Dermis blood vessel endothelial cell (primary cell): ENCODE measurements at places on chromosomes 16 and 17. TPM values are rescaled to one million over a fixed set of nuclear protein-coding genes. Genes with fewer than 3 reads are reported as not detected.
A peak's percentile ranks its signal among the peaks of the same experiment; 100 is the strongest.

Gene C17orf50
- not detected in 2 replicates for total RNA-seq

Gene HEXIM1
- total RNA-seq, result 7.0 and 11.0 TPM in 2 replicates

Gene VAT1L
- 0.37 and 1.4 TPM in 2 replicates for total RNA-seq

DNA sequence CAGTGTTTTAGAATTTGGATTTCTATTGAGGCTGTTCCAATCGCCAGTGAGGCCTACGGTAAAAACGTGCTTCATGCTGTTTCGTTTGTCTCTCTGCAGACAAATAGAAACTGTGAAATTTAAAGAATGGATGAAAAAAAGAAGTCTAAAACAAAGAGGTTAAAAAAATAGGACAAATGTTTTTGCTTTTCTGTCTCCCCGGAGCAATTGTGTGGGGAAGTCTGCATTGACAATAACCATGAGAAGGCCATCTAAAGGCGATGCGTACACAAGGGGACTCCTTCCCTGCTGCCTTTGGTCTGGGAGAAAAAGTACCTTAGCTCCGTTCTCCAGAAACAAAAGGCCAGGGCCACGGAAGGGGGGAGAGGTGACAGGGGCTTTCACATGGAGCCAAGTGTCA lies 4.6 kb upstream of the ZFHX3 start:
- DNase-seq, result peak; percentile 47

- DNase-seq, result no peak
Measured at GRCh38 chr17:72519598-72519936, 398.7 kb downstream of the SOX9 start.

GRCh38 chr17:45225964-45226530 lies 4.4 kb downstream of the FMNL1 start:
- DNase-seq, result peak; percentile 56

GRCh38 chr17:35778641-35779196 lies 16.7 kb downstream of the MMP28 start:
- no peak for DNase-seq

- DNase-seq, result peak; percentile 84
Measured at GRCh38 chr17:3913531-3914311, 2.5 kb downstream of the P2RX1 start.

- no peak for DNase-seq
Measured at GRCh38 chr16:75616521-75617010, 6.5 kb downstream of the ADAT1 start.

DNA sequence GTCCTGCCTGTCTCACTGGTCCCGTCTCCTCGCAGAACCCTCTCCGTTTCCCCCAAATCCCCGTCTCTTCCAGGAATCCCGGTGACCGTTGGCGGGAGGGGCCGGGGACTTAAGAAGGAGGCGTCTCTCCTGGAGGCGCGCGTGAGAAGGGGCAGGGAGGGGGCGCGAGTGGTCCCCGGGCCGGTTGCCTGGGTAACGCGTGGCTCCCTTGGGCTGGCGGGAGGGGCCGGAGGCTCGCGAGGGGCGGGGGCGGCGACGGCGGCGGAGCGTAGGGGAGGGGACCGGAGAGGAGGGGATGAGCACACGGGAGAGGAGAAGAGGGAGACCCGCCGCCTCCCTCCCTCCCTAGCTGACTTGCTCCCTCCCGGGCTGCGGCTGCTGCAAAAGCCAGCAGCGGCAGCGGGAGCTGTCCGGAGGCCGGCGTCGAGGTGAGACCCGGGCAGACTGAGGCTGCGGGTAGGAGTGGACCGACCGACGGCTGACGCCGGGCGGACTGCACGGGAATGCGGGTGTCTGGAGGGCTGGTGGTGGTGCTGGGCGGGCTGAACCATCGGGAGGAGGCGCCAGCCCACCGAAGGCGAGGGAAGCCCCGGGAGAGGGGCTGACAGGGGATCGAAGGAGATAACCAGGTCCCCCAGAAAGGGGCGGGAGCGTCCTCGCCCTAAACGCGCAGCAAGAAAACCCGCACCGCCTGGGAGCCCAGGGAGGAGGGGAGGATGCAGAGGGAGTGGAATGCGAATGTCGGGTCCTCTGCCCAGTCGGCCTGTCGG lies at the start of gene PRRT2:
TSS of gene PRRT2 (plus strand) at position 298 of the 770 bp plus-strand sequence. CDS start 862 bp downstream, outside the sequence.
- peak; percentile 55 for DNase-seq

- no peak for DNase-seq
Measured at GRCh38 chr17:60464343-60464742, 42.1 kb downstream of the CHCT1 start.

- DNase-seq, result no peak
Measured at GRCh38 chr16:5678371-5678770, 580.8 kb upstream of the EEF2KMT start.

GRCh38 chr16:30409125-30410060 lies 2.0 kb downstream of the ZNF771 start:
- peak; percentile 94 for DNase-seq

DNA sequence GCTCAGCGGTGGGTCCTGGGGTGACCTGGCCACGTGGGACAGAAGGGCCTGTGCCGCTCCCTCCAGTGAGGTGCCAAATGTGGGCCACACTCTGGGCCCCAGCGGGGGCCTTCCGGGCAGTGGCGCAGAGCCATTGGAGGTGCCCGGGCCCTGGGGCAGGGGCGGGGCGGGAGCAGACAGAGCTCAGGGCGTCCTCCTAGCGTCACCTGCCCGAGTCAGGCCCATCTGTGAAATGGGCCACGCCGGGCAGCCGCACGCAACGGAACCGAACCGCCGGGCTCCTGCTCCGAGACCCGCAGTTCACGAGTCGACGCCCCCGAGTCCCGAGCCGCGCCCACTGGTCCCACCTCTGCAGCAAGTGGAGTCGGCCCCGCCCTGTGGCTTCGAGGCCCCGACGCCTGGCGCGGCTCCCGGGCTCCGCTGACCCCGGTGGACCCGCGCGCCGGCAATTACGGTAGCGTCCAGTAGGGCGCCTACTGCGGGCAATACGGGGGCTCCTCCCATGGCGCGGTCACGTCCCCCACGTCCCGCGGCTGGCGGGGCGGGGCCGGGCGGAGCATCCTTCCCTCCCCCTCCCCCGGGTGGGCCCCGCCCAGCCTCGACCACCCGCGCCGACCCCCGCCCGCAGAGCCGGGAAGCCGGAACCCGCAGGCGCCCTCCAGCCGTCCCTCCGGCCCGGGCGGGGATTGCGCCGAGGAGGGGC lies 1.9 kb downstream of the SLC16A3 start:
- DNase-seq, result peak; percentile 81

DNA sequence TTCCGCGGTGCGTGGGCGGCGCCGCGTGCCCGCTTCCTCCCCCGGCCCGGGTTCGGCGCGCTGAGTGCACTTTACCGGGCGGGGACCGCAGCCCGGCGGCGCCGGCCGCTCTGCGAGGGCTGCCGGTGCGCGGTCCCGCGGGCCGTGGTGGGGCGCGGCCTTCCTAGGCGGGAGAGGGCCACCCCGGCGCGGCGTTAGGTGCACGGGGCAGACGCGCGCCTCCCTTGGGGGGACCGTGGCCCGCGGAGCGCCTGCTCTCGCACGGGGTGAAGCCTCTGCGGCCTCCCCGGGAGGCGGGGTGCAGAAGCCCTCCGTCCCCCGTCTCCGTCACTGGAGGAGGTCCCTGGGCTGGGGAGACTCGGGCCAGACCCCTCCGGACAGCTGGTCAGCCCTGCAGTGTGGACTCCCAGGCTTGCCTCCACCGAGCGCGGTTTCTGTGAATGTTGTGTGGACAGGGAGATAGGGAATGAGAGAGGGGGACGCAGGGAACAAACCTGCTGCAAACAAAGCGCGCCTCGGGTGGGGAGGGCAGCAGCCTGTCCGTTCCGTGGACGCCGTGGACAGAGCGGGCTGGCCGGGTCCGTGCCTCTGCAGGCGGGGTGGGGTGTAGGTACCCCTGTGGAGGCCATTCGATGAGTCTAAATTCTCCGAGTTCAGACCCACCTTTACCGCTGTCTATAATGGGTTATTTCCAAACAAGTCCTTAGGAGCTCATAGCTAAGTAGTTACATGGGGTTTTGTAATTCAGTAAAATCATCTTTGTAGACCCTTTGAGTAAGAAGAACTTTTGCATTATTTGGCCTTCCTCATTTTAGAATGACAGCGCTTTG lies 721 bp downstream of the TBCD start:
- DNase-seq, result peak; percentile 52

GRCh38 chr17:45251931-45252330 lies 10.0 kb downstream of the SPATA32 start:
- peak; percentile 23 for DNase-seq

DNA sequence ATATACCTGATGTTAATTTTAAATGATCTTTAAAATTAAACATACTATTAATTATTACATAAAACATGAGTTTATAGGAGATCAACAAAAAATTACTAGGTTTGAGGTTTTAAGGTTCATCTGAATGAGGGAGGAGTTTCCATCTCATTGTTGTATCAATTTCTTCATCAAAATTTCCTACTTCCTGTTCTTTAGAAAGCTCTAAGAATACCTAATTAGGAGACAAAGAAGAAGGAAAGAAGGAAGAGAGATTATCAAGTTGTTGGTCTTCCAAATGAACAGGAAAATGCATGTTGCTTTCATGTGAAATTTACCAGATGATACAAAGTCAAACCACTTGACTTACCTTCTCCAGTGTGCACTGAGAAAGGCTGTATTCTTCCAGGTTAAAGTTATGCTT lies 18.1 kb upstream of the ABCA9 start:
- no peak for DNase-seq

DNA sequence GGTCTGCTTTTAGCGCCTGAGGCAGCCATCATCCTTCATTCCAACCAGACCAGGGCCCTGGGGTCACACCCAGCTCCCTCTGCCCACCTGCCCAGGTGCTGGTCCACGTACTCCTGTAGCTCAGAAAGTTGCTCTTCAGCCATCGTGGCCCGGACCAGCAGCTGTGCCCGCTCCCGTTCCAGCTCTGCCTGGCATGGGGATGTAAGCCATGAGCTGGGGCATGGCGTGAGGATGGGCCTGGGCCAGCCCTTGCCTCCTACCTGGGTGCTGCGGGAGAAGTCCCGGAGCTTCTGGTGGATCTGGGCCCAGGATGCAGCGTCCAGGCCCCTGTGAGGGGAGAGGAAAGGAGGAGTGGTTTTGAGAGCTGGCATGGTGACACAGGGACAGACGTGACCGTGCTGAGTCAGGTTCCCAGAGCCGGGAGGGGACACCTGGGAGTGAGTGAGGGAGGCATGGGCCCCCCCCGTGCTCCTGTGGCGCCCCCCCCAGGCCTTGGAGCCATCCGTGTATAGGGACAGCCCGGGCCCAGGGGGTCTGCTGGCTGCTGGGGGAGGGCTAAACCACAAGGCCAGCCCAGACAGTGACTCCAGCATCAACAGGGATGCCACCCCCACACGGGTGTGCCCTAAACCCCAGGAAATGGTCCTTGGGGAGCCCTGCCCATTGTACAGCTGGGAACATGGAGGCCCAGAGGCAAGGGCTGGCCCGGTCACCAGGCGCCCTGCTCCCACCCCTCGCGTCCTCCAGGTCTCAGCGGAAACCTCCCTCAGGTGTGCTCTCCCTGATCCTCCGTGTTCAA lies 2.1 kb downstream of the ANTKMT start:
- DNase-seq, result no peak

- no peak for DNase-seq
Measured at GRCh38 chr16:52492789-52493357, 54.1 kb downstream of the TOX3 start.
